ENCODE measurements at places on chromosomes 1 and 21. TPM values are rescaled to one million over a fixed set of nuclear protein-coding genes. Genes with fewer than 3 reads are reported as not detected.

DNA sequence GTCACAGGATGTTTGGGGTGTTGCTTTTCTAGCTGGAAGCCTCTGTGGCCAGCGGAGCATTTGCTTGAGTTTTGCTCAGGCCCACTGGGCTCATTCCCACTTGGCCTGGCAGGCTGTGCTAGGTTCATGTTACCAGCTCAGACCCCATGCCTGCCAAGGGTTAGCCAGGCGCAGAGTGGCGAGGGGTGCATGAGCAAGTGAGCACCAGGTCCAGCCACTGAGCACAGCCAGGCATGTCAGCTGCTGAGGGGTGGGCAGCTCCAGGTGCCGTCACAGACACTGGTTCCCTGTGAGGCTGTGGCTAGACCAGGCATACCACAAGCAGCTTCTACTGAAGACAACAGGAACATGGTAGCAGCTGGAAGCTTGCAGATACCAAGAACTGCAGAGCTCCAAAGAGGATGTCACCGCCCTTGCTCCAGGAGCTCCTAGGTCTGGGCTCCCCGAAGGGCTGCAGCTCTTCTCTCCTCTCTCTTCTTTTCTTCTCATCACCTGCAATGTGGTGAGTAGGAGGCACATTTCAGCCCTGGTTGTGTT is 52.0 kb upstream of the CYYR1 start:
- no peak overlapping the region for H3K4me3 ChIP-seq
- no peaks in the 10 kb centered on the region for H3K4me1 ChIP-seq
- H3K27me3 ChIP-seq, result no peaks in the 10 kb centered on the region
- no peak overlapping the region for H3K27ac ChIP-seq
- no peak for DNase-seq

DNA sequence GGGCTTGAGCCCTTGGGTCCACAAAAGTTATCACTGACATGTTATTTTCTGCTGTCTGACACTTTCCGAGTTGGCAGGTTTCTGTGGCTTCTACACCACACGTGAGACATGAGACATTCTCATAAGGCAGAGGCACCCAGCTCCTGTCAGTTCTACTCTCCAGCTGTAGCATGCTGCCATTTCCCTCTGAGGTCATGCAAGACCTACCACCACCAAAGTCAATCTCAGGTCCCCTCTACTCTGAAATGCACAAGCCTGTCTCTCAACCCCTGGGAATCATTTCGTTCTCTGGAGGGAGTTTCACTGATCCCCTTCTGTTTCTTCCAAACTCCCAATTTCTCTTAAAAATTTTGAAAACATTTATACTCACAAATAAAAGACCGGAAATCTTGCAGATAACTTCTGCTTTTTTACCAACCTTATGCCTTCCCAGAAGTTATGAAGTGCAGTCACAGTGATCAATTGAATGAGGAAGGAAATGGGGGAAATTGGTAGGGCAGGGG is 39.5 kb upstream of the CR2 start:
- no peaks in the 10 kb centered on the region for H3K27me3 ChIP-seq
- H3K27ac ChIP-seq, result no peak overlapping the region
- no peak for DNase-seq
- H3K36me3 ChIP-seq, result no peaks in the 10 kb centered on the region
- H3K4me3 ChIP-seq, result no peak overlapping the region

GRCh38 chr21:29730281-29730680 is 209.5 kb downstream of the GRIK1 start:
- H3K36me3 ChIP-seq, result no peaks in the 10 kb centered on the region
- H3K27ac ChIP-seq, result no peak overlapping the region
- no peak for DNase-seq
- H3K4me3 ChIP-seq, result no peak overlapping the region
- H3K27me3 ChIP-seq, result no peaks in the 10 kb centered on the region
- H3K4me1 ChIP-seq, result peaks cover 3% of the 10 kb centered on the region

DNA sequence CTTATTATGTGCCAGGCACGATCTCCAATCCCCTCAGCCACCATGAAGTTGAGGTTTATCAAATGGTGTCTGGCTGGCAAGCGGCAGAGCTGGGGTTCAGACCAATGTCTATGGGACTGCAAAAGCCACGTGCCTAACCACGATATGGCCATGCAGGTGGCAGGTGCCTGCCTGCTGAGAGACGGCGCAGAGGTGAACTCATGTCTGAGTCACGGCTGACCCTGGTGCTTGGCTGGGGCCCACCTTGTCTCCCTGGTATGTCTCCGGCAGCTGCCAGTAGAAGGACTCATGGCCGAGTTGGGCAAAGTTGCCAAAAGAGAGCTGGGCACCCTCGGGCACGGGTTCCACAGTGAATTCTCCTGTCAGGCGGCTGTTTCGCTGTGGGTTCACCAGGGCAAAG is 59.9 kb downstream of the LDLRAD2 start:
- no peaks in the 10 kb centered on the region for H3K27me3 ChIP-seq
- H3K36me3 ChIP-seq, result no peaks in the 10 kb centered on the region
- no peak overlapping the region for H3K4me3 ChIP-seq
- no peak for DNase-seq
- peaks cover 5% of the 10 kb centered on the region for H3K4me1 ChIP-seq

- no peak overlapping the region for H3K4me3 ChIP-seq
- H3K4me1 ChIP-seq, result no peaks in the 10 kb centered on the region
- no peaks in the 10 kb centered on the region for H3K36me3 ChIP-seq
- H3K27ac ChIP-seq, result no peak overlapping the region
These were observed 171.7 kb upstream of the ST6GALNAC5 start for GRCh38 chr1:76695535-76695934.

SELENOF gene
- total RNA-seq, result 241 TPM

GRCh38 chr1:166166329-166166697 is 488 bp downstream of the FAM78B start:
- no peaks in the 10 kb centered on the region for H3K36me3 ChIP-seq
- peaks cover 10% of the 10 kb centered on the region for H3K4me1 ChIP-seq
- H3K4me3 ChIP-seq, result peak overlapping the region; percentile 65
- peak; percentile 44 for DNase-seq
- H3K27me3 ChIP-seq, result peaks cover 78% of the 10 kb centered on the region

- H3K27ac ChIP-seq, result no peak overlapping the region
- peaks cover 44% of the 10 kb centered on the region for H3K4me1 ChIP-seq
- H3K27me3 ChIP-seq, result no peaks in the 10 kb centered on the region
- H3K36me3 ChIP-seq, result no peaks in the 10 kb centered on the region
- no peak for DNase-seq
These were observed 33.6 kb downstream of the NUAK2 start for GRCh38 chr1:205287767-205288559.

TRIM45 gene
- total RNA-seq, result 19.0 TPM

GRCh38 chr1:174998569-174999215 is 1.1 kb upstream of the CACYBP start:
- H3K4me1 ChIP-seq, result peaks cover 21% of the 10 kb centered on the region
- no peaks in the 10 kb centered on the region for H3K36me3 ChIP-seq
- peak; percentile 77 for DNase-seq

GRCh38 chr1:113399062-113399583 is 8.8 kb downstream of the MAGI3 start:
- H3K4me1 ChIP-seq, result peaks cover 18% of the 10 kb centered on the region
- no peak overlapping the region for H3K27ac ChIP-seq
- H3K36me3 ChIP-seq, result no peaks in the 10 kb centered on the region
- no peak overlapping the region for H3K4me3 ChIP-seq

WDR47 gene
- 8.2 TPM for total RNA-seq

DNA sequence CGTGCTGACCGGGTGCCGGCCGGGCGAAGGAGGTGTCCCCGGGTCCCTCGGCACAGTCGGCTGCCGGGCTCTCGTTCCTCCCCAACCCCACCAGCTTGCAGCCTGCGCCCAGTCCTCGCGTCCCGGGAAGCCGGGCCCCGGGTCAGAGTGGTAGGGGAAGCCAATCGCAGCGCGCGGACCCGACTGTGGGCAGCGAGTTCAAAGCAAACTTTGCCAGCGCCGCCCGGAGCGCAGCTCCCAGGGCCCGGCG is 328 bp downstream of the MYCL start:
- peaks cover 38% of the 10 kb centered on the region for H3K27me3 ChIP-seq
- no peaks in the 10 kb centered on the region for H3K36me3 ChIP-seq
- H3K4me3 ChIP-seq, result peak overlapping the region; percentile 82
- no peak overlapping the region for H3K27ac ChIP-seq

RNU5D-1 gene
- total RNA-seq, result not detected

- no peak overlapping the region for H3K27ac ChIP-seq
- H3K4me3 ChIP-seq, result no peak overlapping the region
- peaks cover 6% of the 10 kb centered on the region for H3K4me1 ChIP-seq
- H3K27me3 ChIP-seq, result no peaks in the 10 kb centered on the region
- DNase-seq, result no peak
- no peaks in the 10 kb centered on the region for H3K36me3 ChIP-seq
These were observed 82.9 kb upstream of the DSCAM start for GRCh38 chr21:40929833-40930232.

- no peak overlapping the region for H3K4me3 ChIP-seq
- peaks cover 52% of the 10 kb centered on the region for H3K27me3 ChIP-seq
- H3K4me1 ChIP-seq, result peaks cover 6% of the 10 kb centered on the region
These were observed 4.9 kb upstream of the MAPKAPK2 start for GRCh38 chr1:206679738-206680211.

- no peak for DNase-seq
- H3K4me3 ChIP-seq, result no peak overlapping the region
- no peaks in the 10 kb centered on the region for H3K4me1 ChIP-seq
These were observed 453.2 kb upstream of the VAMP3 start for GRCh38 chr1:7317888-7318287.

DNA sequence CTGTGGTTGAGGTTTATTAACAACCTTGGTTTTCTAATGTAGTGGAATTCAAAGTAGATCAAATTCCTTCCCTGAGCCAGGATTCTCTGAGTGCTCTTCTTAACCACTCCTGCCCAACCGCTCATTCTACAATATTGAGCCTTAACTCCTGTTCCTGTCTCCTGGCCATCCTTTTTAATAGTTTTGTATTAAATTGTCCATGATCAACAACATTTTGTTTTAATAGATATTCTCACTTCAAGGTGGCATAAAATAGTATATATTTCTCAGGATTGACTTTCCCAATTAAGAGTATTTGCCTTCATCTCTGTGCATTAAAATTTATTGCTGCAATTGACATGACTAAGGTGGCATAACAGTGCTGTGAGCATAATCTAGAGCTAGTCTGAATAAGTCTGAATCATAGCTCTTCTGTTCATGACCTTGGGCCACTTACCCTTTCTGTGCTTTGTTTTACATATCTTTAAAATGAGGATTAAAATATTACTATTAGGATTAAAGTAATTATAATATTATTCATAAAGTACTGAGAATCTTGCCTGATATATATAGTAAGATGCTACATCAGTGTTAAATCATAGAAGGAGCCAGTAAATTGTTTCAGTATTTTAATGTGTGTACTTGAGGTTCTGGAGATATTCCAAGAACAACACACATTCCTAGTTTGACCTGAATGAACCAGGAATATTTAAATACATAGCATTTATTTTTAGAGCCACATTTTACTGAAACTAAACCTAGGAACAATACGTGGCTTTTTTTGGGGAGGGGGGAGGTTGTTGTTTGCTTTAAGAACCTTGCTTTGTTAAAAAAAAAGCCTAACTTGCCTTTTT is 76.4 kb downstream of the ADGRL2 start:
- no peak for DNase-seq
- H3K4me1 ChIP-seq, result peaks cover 91% of the 10 kb centered on the region
- no peak overlapping the region for H3K4me3 ChIP-seq
- no peaks in the 10 kb centered on the region for H3K27me3 ChIP-seq
- H3K27ac ChIP-seq, result peak overlapping the region; percentile 8

- no peak overlapping the region for H3K27ac ChIP-seq
- H3K4me1 ChIP-seq, result no peaks in the 10 kb centered on the region
- H3K4me3 ChIP-seq, result no peak overlapping the region
- H3K27me3 ChIP-seq, result no peaks in the 10 kb centered on the region
These were observed 20.8 kb upstream of the SLC35F3 start for GRCh38 chr1:233883671-233884070.

GRCh38 chr1:53411541-53412152 is 47.6 kb upstream of the DMRTB1 start:
- H3K36me3 ChIP-seq, result no peaks in the 10 kb centered on the region
- no peaks in the 10 kb centered on the region for H3K27me3 ChIP-seq
- H3K27ac ChIP-seq, result no peak overlapping the region
- DNase-seq, result no peak
- H3K4me1 ChIP-seq, result no peaks in the 10 kb centered on the region

TPTE gene
- not detected for total RNA-seq

FAM20B gene
- total RNA-seq, result 33.8 TPM

DNA sequence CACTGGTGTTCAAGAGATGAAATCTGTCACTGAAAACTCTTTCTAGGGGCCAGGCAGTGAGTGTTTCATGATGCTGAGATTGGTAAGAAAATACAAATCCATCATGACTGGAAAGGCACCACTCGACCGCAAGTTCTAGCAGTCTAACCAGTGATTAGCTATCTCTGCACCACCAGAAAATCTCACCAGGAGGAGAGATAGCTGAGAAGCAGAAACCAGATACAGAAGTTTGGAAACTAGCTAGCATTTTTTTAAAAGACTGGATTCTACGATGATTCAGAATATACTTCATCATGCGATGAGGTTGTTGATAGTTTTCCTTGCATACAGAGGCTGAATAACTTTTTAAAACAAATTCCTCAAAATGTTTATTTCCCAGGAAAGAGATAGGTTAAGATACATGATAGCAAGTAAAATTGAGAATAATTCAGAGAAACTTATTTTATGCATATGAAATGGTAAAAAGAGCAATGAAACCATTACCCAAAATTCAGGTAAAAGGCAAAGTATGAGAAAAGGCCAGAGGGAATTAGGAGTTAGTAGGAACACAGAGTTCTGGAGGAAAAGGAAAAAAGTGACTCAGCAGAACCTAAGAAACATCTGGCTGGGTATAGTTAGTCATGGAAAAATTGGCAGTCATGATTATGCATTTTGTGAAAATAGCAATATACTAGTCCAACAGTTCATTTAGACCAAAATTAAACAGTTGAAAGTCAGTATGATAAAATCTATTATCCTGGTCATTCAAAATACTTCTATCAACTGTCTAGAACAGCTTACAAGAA is 3.3 kb upstream of the F3 start:
- no peaks in the 10 kb centered on the region for H3K4me1 ChIP-seq
- no peak overlapping the region for H3K4me3 ChIP-seq
- no peak for DNase-seq
- H3K27me3 ChIP-seq, result peaks cover 49% of the 10 kb centered on the region
- no peak overlapping the region for H3K27ac ChIP-seq
- H3K36me3 ChIP-seq, result no peaks in the 10 kb centered on the region

GRCh38 chr1:47724432-47724999 is 272.7 kb downstream of the TRABD2B start:
- H3K4me1 ChIP-seq, result peaks cover 8% of the 10 kb centered on the region
- peak overlapping the region; percentile 36 for H3K4me3 ChIP-seq
- no peaks in the 10 kb centered on the region for H3K36me3 ChIP-seq
- H3K27me3 ChIP-seq, result peaks cover 90% of the 10 kb centered on the region
- no peak overlapping the region for H3K27ac ChIP-seq

DNA sequence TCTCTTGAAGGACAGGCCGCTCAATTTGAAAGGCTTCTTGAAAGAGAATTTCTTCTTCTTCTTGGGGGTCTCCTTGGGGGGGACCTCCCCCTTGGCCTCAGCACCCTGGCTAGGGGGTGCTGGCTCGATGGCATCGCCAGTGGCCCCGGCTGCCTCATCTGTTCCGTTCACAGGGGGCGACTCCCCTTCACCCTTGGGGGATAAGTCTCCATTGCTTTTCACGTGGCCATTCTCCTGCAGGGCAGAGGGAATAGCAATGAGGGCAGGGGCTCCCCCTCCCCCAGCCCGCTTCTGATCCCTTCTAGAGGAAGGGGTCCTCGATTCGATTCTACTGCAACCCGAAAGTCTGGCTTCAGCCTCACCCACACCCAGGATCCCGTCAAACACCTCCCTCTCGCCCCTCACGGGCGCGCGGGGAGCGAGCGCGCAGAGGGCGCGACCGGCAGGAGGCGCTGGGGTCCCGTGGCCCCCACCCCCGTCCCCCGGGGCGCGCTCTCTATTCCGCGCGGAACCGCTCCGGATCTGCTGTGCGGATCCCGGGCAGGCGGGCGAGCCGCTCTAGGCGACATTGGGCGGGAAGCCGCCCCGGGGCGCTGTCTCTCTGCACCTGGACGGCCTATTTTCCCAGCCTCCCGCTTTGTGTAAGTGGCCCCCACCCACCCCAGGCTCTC is 1.0 kb downstream of the MARCKSL1 start:
- H3K27ac ChIP-seq, result peak overlapping the region; percentile 93
- DNase-seq, result peak; percentile 74
- H3K4me3 ChIP-seq, result peak overlapping the region; percentile 100

Data from neural progenitor cell (in vitro differentiated cells).